Stimulated activated CD4-positive, alpha-beta T cell treated with anti-CD3 and anti-CD28 coated beads, Interleukin-15, amount 100 ng/mL, for 24 hours (primary cell): ENCODE measurements at places on chromosomes 5 and 9.

- no peak for DNase-seq
Measured at GRCh38 chr9:18594837-18595236, 120.9 kb downstream of the ADAMTSL1 start.

- no peak for DNase-seq
Measured at GRCh38 chr5:52995914-52996313, 6.8 kb downstream of the ITGA2 start.

- no peak for DNase-seq
Measured at GRCh38 chr5:125450771-125451170, 704.3 kb upstream of the ZNF608 start.

- no peak for DNase-seq
Measured at GRCh38 chr5:120628156-120628555, 164.1 kb downstream of the PRR16 start.

DNA sequence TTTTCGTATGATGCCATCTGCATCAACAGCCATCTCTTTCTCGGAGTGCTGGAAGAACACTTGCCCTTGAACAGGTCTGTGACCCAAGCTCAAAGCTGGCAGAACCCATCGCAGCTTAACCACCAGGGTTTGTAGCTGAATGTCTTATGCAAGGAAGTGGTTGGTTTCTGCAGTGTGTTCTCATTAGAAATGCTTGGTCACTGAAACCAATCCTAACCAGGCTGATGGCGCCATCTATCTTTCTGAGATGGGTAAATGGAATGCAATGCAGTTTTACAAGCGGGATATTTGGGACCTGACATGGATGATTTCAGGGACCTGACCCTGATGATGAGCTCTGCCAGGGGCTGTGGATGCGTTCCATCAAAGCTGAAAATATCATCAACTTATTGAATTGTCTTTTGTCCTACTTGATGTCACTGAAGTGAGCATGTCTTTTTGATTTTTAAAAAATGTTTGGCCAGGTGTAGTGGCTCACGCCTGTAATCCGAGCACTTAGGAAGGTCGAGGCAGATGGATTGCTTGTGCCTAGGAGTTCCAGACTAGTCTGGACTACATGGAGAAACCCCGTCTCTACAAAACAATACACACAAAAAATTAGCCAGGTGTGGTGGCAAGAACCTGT lies 28.7 kb downstream of the DMRT3 start:
- peak; percentile 6 for DNase-seq

DNA sequence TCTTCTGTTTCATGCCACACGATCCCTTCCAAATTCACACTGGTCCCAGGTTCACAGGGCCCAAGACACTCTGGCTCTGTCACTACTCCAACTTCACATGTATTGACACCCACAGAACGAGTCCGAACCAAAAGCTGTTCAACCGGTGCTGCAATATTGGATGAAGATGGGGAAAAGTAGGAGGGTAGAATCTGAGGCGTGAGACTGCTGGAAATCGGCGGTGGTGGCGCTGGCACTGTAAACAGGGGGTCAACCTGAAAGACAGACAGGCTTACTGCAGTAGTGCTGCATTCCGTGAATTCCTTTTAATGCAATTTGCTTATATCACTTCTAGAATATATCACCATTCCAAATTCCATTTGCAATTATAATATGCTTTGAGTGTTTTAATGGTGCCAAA lies 45.4 kb downstream of the ZNF608 start:
- no peak for DNase-seq

- no peak for DNase-seq
Measured at GRCh38 chr5:37640088-37640487, 199.8 kb downstream of the GDNF start.

GRCh38 chr9:125376261-125377226 lies 114.9 kb downstream of the GAPVD1 start:
- no peak for DNase-seq

DNA sequence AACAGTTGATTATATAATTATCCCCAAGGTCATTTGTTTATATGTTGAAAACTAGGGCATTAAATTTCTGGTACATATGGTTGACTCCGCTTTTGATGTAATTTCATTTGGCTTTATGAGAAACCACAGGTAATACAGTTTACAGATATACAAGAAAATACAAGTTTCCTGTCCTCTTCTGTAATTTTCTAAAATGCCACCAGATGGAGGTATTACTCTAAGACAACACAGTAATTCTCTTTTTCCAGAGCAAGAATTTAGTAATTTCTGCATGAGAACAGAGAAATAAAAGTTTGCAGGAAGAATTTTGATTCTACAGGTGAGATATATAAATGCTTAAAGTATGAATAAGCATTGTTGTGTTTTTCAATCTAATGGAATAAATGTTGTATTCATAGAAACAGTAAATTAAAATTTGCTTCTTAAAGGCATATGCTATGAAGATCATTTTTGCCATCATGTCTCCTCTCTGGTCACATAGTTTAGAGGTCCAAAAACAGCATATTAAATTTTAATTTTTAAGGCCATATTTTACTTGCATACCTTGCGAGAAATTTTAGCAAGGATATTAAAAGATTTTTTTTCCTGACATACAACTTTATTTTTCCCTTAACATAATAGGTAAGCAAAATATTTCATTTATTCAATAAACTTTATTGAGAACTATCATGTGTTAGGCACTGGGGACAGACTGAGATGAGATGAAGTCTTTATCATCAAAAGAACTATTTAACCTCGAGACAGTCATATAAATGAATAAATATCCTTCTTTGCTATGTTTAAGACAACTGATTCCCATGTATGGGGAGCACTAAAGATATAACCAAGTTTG lies 22.7 kb downstream of the CHD1 start:
- DNase-seq = no peak

DNA sequence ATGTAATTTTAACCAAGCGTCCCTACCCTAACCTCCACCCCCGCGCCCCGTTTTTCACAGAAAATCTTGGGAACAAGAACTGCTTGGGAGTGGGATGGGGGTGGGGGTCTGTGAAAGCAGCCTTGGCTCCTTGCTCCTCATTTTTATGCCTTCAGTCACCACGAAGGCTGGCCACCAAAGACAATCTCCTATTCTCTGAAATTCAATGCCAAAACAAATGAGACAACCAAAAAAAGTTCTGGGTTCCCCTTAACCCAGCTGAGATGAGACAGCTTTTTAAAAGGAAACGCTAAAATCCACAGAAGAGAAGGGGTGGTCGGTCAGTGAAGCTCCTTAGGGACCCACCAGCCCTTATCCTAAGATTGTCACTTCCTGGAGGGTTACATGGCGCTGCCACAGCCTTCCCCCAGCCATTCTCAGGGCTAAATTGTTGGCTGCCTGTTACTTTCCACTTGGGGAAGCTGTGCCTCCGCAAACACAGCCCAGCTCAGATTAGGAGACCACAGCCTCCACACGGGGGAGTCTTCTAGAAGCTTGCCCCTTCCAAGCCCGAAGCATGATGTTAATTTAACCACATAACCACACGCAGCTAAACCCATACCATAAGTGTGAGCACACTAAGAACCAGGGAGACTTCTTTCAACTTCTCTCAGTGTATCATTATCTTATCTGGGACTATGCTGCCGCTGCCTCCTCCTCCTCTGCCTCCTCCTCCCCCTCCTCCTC lies 136.3 kb downstream of the FOXD1 start:
- no peak for DNase-seq

GRCh38 chr5:66573733-66574132 lies 22.5 kb upstream of the MAST4 start:
- no peak for DNase-seq

DNA sequence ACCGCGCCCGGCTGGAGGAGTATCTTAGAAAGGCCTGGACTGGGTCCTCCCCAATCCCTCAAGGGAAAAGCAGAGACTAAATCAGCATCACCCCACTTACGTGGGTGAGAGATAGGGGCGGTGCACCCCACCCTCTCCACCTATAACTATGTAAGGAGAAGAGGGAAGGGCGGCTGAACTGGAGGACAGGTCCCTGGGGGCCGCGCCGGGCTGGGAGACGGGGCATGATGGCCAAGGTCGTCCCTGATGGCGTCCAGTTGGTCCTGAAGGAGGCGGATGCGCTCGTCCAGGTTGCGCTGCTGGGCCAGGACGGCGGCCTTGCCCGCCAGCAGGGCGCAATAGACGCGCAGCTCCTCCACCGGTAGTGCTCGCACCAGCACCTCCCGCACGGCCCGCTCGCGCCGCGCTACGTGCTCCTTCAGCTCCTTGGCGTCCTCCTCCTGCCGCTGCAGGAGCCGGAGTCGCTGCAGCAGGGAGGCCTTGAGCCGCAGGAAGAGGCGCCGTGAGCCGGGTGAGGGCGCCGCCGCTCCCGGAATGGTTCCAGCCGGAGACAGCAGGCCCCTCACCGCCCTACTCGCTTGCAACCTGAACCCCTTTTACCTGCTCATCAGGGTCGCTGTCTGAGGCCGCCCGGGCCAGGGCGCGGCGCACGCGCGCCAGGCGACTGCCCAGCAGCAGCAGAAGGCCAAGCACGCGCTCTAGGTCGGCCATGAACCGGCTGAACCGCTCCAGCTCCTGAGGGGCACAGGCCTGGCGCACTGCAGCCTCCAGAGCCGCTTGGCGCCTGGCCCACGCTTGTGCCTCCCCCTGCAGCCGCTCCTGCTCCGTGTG lies 7.6 kb downstream of the SHROOM1 start:
- peak; percentile 53 for DNase-seq

GRCh38 chr9:86075132-86076109 lies 23.9 kb downstream of the GOLM1 start:
- peak; percentile 39 for DNase-seq

DNA sequence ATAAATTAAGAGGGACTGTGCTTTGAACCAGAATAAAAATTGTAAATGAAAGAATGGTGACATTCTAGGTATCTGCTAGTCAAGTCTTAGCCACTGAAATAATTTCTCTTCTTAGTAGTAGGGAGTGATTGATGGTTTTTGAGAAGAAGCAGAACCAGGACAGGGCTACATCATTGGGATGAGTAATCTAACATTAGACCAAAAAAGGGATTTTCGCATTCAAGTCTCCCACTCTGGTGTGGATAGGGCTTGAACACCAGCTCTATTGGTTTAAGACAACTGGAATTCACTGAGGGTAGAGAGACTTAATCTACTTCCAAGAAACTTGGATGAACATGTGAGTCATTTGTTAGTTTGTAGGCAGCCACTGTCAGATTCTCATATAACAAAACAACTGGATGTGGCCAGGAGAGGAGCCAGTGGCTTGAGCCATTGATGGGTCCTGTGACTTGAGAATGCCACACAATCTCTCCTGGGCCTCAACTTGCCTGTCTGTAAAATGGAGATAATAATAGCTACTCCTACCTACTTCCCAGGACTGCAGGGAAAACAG lies 16.6 kb downstream of the FAT2 start:
- DNase-seq = no peak

GRCh38 chr5:58925627-58926540 lies 343.0 kb downstream of the RAB3C start:
- peak; percentile 32 for DNase-seq

DNA sequence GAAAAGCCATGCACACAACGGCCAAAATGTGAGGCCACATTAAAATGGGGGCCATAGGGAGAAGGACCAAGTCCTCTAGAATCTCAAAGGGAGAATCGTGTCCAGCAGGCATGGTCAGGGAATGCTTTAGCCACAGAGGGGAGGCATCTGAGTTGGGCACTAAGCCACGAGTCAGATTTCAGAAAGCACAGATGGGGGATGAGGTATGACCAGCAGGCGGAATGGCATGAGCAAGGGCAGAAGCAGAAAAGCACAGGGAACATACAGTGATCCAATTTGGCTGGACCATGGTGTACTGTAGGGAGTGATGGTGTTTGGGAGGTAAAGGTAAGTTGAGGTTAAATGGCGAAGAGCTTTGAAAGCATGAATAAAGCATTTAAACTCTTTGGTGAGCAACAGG lies 214.6 kb downstream of the TLE1 start:
- DNase-seq = no peak

GRCh38 chr9:119959846-119960545 lies 590.8 kb upstream of the BRINP1 start:
- no peak for DNase-seq

- peak; percentile 39 for DNase-seq
Measured at GRCh38 chr5:10333154-10334006, 20.1 kb upstream of the MARCHF6 start.

GRCh38 chr9:34343090-34343489 lies 13.7 kb downstream of the NUDT2 start:
- no peak for DNase-seq

- no peak for DNase-seq
Measured at GRCh38 chr9:94622087-94622800, 17.1 kb downstream of the FBP1 start.

- no peak for DNase-seq
Measured at GRCh38 chr9:77764894-77765780, 117.0 kb upstream of the GNA14 start.

DNA sequence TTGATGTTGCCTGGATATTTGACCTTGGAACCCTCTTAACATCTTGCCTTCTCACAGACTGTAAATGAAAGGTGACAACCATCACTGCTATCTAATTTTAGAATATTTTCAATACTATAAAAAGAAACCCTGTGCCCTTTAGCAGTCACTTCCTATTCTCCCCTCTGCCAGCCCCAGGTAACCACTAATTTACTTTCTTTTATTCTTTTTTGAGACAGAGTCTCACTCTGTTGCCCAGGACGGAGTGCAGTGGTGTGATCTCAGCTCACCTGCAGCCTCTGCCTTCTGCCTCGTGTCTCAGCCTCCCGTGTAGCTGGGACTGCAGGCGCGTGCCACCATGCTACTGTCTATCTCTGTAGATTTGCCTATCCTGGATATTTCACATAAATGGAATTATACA lies 43.6 kb downstream of the FRMPD1 start:
- no peak for DNase-seq

GRCh38 chr5:17670353-17670752 lies 36.1 kb downstream of the TAF11L14 start:
- DNase-seq = no peak

GRCh38 chr5:36152324-36153297 lies 700 bp downstream of the SKP2 start:
- peak; percentile 8 for DNase-seq

DNA sequence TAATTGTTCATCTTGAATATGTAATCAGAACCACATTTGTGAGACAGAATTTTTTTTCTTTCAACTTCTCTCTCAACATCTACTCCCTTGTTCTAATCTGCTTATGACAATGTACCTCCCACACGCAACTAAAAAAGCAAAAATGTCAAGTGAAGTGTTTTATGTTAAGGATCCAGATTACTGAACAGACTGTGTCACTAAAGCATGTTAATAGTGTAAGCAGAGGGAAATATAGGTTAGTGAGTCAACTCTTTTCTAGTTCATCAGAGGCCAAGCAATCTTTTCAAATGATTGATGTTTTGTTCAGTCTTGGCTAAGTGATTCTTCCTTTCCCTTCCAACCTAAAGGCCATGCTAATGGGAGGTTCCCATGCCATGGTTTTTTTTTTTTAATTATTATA lies 34.7 kb upstream of the IDNK start:
- no peak for DNase-seq

DNA sequence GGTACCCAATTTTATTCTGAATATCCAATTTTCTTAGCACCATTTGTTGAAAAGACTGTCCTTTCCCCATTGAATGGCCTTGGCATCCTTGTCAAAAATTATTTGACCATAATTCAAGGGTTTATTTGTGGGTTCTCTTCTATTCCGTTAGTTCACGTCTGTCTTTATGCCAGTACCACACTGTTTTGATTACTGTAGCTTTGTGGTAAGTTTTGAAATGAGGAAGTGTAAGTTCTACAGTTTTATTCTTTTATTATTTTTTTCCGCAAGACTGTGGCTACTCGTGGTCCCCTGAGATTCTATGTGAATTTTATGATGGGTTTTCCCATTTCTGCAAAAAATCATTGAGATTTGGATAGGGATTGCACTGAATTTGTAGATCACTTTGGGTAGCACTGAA lies 402.6 kb downstream of the PLK2 start:
- no peak for DNase-seq

GRCh38 chr5:81145329-81145935 lies 87.7 kb upstream of the CKMT2 start:
- no peak for DNase-seq

GRCh38 chr9:8651846-8652215 lies 852.3 kb upstream of the DMAC1 start:
- no peak for DNase-seq
